ENCODE measurements at places on chromosomes 11 and 22. TPM values are rescaled to one million over a fixed set of nuclear protein-coding genes. Genes with fewer than 3 reads are reported as not detected.

IGLL1 gene
- total RNA-seq = not detected

CELF1 gene
- 93.3 TPM for total RNA-seq

ME3 gene
- total RNA-seq = 3.7 TPM

IFTAP gene
- total RNA-seq = 19.2 TPM

TRIM44 gene
- total RNA-seq = 37.3 TPM

SCUBE1 gene
- not detected for total RNA-seq

SLC1A2 gene
- total RNA-seq = not detected

CRYBB2 gene
- total RNA-seq = not detected

C11orf16 gene
- not detected for total RNA-seq

ESAM gene
- total RNA-seq = not detected

CDC45 gene
- 39.8 TPM for total RNA-seq

C11orf86 gene
- not detected for total RNA-seq

GRIA4 gene
- not detected for total RNA-seq

CYB5R2 gene
- 46.3 TPM for total RNA-seq

TTC36 gene
- total RNA-seq = not detected

CHST1 gene
- total RNA-seq = not detected

RNASEH2C gene
- 35.4 TPM for total RNA-seq

DNA sequence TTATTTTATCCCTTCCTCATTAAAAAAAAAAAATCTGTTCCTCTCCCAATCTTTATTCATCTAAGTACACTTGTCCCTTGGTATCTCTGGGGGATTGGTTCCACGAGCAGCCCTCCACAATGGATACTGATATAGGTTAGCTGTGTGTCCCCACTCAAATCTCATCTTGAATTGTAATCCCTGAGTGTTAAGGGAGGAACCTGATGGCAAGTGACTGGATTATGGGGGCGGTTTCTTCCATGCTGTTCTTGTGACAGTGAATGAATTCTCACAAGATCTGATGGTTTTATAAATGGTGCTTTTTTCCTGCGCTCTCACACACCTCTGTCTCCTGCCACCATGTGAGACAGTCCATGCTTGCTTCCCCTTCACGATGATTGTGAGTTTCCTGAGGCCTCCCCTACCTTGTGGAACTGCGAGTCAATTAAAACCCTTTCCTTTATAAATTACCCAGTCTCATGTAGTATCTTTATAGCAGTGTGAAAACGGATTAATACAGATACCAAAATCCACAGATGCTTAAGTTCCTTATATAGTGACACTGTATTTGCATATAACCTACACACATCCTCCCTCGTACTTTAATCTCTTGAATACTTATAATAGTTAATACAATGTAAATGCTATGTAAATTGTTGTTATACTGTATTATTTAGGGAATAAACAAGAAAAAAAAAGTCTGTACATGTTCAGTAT lies 62.0 kb downstream of the PACS1 start:
- no peak for DNase-seq

- no peak for DNase-seq
These were observed 15.7 kb downstream of the TSPAN32 start for GRCh38 chr11:2317354-2318050.

- no peak for DNase-seq
These were observed 49.1 kb downstream of the CDKN1C start for GRCh38 chr11:2836315-2837095.

- no peak for DNase-seq
These were observed 16.4 kb upstream of the CTSC start for GRCh38 chr11:88353835-88354496.

GRCh38 chr22:37472418-37473006 lies 13.7 kb downstream of the MFNG start:
- no peak for DNase-seq

- DNase-seq = no peak
These were observed 3.6 kb downstream of the CDHR5 start for GRCh38 chr11:620935-621814.

- no peak for DNase-seq
These were observed 14.2 kb upstream of the CCDC89 start for GRCh38 chr11:85699957-85700741.

DNA sequence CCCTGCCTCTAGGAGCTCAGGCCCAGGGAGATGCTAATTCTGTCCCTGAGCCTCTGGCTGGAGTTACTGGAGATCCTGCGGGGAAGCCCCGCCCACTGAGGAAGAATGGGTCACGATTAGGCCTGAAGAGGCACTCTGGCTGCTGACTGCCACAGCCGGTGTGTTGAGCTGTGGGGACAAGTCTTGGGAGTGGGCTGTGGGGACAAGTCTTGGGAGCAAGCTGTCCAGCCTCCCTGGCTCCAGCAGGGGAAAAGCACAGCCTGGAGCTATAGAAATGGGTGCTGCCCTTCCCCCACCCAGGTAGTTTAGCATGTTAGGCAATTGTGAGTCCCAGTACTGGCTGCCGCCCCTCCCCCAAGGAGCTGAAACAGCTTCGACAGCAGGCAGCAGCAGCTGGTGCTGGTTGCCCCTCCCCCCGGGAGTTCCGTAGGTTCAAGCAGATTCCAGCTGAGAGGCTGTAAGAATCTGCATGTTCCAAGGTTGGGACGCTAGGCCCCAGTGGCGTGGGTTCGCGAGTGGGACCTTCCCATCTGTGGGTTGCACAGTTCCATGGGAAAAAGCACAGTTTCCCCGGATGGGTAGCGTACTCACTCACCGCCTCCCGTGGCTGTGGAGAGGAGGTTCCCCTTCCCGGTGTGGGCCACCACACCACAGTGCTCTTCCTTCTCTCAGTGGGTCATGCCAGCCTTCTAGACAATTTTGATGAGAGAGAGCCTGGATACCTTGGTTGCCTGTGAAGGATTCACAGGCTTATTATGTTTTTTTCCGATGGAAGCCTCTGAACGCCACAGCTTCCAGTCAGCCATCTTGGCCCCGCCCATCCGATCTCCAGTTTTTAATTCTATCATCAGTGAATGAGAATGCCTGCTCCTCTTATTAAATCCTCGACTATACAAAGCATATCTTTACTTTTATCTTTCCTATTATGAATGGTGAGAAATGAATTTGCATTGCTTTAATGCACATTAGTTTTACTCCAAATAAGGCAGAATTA lies 61.5 kb downstream of the MSANTD4 start:
- no peak for DNase-seq

DNA sequence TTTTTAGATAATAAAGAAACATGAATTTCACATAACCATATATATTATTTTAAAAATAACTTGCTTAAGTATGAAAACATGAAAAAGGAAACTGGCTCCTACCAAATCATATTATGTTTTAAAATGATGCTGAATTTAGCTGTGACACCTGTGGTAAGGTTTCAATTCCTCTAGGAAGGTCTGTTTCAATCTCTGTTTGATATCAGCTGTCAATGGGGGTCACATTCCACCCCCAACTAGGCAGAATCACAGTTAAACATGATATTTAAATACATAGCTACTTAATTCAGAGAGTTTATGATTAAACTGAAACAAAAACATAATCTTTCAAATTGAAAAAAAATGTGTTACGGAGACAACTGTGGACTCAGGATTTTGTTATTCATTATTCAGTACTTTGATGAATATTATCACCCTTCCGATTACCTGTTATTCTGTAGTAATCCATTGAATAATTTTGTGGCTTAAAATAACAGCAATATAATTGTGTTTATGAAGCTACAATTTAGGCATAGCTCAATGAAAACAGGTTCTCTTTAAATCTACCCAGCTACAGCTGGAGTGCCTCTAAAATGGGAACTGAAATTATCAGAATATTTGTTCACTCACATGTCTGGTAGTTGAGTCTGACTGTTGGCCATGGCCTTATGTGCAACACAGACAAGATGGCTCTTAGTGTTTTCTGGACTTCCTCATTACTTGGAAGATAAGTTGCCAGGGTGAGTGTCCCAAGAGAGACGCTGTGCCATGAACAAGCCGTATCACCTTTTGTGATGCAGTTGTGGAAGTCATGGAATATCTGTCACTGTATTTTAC lies 244.6 kb upstream of the ANO3 start:
- DNase-seq = no peak

GRCh38 chr11:3950996-3951660 lies 95.7 kb downstream of the STIM1 start:
- no peak for DNase-seq

GRCh38 chr11:134459246-134460061 lies 47.4 kb upstream of the B3GAT1 start:
- DNase-seq = no peak

GRCh38 chr11:76704171-76704948 lies 33.8 kb upstream of the LRRC32 start:
- DNase-seq = no peak

DNA sequence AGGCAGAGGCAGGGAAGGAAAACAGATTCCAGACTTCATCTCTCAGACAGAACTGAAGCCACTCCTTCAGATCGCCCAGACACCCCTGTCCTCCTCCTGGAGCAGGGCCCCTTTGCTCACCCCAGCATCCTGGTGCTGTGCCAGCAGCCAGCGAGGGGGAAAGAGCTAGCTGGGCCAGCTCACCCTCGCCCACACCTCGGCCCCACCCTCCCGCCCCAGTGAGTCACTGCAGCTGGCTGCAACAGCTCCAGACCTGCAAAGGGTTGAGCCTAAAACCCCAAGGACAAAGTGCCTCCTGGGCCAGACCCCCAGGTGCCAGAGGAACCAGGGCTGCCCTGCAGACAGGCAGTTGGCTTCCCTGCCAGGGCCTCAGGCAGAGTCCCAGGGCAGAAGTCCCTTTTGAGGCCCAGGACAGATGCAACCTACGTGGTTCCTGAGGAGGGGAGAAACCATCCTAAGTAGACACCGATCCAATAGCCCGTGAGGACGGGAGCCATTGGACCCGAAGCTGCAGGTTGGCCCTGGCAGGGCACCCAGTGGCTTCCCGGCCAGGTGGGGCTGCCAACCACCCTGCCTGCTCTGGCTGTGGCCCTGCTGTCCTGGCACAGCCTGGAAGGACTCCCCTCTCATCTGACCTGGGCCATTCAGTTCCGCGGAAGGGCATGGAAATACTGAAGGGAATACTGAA lies 7.2 kb downstream of the AHNAK start:
- DNase-seq = no peak

DNA sequence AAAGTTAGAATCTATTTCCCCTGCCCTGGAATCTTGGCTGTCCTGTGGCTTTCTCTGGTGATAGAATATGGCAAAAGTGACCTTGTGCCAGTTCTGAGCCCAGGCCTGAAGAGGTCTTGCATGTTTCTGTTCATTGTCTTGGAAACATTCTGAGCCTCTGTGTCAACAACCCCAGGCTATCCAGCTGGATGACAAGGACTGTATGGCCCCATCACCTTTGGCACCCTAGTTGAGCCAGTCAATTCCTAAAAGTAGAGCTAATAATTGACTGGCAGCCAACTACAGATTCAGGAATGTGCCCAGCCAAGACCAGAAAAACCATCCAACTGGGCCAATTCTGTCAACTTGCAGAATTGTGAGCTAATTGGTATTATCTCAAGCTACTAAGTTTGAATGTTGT lies 514.1 kb upstream of the LARGE1 start:
- DNase-seq = no peak

- DNase-seq = no peak
These were observed 8.2 kb downstream of the SESN3 start for GRCh38 chr11:95222817-95223216.

GRCh38 chr11:68191661-68192579 lies 21.2 kb downstream of the KMT5B start:
- DNase-seq = peak; percentile 58

- no peak for DNase-seq
These were observed 58.2 kb downstream of the ZNF280B start for GRCh38 chr22:22450343-22450839.

DNA sequence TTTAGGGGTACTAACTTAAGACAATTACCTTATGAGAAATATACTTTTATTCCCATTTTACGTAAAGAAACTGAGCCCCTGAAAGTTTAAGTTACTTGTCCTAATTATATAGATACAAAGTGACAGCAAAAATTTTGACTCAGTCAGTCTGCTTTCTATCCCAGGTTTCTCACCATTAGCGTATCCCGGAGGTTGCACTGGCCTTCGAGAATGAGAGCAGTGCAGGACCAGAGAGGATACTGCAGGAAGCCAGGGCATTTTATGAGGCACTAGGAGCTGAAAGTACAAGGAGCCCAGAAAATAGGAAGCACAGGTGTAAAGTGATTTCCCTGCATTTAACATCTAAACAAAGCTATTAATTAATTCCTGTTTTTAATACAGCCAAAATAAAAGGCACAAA lies 55.4 kb downstream of the GRIA4 start:
- DNase-seq = no peak

- no peak for DNase-seq
These were observed 3.9 kb downstream of the DBX1 start for GRCh38 chr11:20156280-20156875.

DNA sequence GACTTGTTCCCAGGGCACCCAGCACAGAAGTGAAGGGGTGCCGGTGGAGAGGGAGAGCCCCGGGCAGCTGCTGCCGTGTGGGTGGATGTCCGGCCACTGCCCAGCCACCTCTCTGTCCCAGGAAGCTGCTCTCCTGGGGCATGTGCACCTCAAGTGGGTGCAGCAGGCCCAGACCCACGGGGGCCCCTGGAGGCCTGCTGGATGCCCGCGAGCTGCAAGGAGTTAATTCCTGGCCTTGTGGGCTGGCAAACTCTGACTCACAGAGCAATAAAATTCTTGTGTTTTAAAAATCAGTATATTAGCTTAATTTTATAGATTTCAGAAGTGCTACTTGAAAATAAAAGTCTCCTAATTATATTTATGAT lies 37.4 kb upstream of the KCNQ1OT1 start:
- DNase-seq = no peak

- no peak for DNase-seq
These were observed 44.4 kb upstream of the ST14 start for GRCh38 chr11:130115218-130115617.

DNA sequence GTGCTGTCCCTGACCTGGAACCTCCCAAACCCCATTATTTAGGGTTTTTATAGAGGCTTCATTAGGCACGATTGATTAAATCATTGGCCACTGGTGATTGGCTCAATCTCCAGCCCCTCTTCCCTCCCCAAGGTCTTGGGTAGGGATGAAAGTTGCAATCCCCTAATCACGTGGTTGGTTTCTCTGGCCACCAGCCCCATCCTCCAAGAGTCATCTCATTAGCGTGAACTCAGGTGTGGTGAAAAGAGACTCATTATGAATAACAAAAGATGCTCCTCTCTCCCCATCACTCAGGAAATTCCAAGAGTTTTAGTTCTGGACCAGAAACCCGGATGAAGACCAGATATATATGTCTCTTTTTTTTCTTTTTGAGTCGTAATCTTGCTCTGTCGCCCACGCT lies 7.6 kb upstream of the MARK2 start:
- no peak for DNase-seq

DNA sequence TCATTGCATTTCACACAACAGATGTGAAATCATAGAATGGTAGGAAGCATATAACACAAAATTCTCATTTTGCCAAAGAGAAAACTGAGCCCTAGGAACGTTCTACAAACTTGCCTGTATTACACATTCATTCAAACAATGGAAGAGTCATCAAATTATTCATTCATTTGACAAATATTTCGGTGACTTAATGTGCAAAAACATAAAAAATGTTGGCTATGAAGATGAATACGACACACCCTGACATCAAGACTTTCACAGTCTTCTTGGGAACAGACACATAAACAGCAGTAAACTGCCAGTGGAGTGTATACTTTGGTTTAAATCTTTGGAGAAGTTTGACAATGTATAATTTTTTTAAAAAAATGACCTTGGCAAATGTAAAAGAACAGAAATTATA lies 20.4 kb upstream of the C11orf87 start:
- peak; percentile 58 for DNase-seq

GRCh38 chr22:19996694-19997384 lies 19.8 kb downstream of the ARVCF start:
- no peak for DNase-seq

GRCh38 chr11:88629496-88629895 lies 292.0 kb upstream of the CTSC start:
- DNase-seq = peak; percentile 40

GRCh38 chr11:824942-825341 lies 2.8 kb upstream of the CRACR2B start:
- DNase-seq = no peak

- no peak for DNase-seq
These were observed 118.0 kb downstream of the GRIK4 start for GRCh38 chr11:120629407-120630080.
